ENCODE measurements at places on chromosomes 5 and 9.

DNA sequence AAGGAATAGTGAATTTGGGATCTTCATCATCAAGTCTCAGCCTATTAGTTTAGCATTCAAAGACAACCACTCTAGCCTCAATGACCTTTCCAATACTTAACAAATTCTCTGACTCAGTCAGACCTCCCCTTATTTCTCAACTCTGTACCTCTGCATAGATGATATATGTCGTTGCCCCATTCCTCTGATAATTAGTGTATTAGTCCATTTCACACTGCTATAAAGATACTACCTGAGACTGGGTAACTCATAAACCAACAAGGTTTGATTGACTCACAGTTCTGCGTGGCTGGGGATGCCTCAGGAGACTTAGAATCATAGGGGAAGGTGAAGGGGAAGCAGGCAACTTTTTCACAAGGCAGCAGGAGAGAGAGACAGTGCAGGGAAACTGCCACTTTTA is 8.9 kb downstream of the MRPL22 start:
- no peak for DNase-seq

DNA sequence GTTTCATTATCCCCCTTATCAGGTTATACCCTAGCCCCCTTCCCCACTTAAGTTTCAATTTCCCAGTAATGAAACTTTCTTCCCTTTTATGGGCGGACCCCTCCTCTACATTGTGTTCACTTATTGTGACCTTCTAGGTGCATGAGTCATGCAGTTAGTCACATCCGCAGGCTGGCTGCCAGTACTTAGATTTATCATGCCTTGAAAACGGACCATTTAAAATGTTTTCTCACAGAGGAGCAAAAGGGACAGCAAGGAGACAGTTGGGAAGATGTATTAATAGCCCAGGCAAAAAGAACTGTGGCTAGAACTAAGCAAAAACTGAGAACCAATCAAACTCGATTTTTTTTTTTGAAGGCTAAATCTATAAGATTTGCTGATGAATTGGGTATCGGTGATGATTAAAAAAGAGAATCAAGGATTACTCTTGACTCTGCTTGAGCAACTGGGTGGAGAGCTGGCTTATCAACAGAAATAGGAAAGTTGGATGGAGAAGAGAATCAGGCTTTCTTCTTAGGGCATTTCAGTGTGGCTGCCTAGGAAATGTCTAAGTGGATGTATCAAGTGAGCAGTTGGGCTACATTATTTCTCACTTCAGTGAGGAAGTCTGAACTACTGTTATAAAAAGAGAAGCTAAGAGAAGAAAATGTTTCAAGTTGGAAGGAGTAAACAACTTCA is 615.0 kb downstream of the HINT1 start:
- DNase-seq: peak; percentile 65

GRCh38 chr9:136762915-136763648 is 1.2 kb downstream of the LCN15 start:
- DNase-seq: peak; percentile 20

DNA sequence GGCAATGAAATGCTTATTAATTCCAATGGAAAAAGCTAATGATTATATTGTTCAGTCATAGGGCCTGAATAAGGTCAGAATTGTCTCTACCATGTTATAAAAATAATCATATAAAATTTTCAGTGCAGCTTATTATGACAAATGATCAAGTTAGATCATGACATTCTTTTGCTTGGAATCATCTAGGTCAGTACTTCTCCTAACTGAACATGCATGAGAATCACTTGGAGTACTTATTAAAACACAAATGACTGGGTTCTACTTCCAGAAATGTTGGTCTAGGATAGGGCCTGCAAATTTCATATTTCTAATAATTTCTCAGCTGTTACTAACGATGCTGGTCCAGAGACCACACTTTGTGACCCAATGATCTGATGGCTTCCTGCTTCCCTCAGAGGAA is 806.0 kb upstream of the ZNF608 start:
- no peak for DNase-seq

GRCh38 chr5:175686396-175686795 is 28.5 kb downstream of the HRH2 start:
- no peak for DNase-seq

DNA sequence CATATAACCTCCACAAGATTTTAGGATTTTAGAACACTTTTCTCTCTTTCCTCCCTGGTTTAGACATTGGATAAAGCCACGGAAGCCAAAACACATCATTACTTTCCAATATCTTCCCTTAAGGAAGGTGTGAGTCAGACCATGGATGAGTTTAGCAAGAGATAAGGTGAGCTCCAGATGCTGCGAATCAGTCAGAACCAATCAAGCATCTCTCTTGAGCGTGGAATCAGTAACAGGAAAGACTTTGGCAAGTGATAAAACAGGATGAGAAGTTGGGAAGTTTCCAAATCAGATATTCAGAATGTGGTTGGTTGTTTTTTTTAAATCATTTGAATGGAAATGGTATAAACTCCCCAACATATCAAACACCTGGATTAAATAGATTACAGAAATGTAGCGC is 397.8 kb downstream of the EFNA5 start:
- DNase-seq: no peak

DNA sequence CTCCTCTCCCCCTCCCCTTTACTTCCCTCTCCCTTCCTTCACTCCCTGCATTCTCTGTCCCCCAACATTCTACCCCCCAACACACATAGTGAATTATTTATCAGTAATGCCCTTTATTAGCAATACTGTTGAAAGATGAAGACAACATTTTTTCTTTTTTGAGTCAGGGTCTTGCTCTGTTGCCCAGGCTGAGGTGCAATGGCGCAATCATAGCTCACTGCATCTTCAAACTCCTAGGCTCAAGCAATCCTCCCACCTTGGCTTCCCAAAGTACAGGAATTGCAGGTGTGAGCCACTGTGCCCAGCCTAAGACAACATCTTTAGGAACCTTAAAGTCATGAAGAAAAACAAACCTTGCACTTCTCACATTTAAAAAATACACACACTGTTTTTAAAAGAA is 130.6 kb downstream of the ZNF462 start:
- DNase-seq: no peak

GRCh38 chr5:178588769-178589168 is 1.4 kb downstream of the COL23A1 start:
- DNase-seq: no peak

DNA sequence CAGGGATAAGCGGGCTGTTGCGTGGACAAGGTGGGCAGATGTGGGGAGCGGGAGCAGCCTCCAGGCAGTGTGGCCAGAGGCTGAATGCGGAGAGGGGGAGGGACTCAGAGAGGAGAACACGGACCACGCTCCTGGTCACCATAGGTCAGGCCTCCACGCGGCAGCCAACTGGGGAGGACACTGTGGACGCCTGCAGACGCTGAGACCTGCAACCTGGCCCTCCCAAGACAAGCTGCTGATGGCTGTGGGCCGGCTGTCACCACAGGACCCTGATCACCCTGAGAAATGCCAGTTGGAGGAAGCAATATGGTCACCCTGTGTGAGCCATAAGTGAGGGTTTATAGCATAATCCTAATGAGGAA is 16.8 kb downstream of the LPCAT1 start:
- DNase-seq: no peak

DNA sequence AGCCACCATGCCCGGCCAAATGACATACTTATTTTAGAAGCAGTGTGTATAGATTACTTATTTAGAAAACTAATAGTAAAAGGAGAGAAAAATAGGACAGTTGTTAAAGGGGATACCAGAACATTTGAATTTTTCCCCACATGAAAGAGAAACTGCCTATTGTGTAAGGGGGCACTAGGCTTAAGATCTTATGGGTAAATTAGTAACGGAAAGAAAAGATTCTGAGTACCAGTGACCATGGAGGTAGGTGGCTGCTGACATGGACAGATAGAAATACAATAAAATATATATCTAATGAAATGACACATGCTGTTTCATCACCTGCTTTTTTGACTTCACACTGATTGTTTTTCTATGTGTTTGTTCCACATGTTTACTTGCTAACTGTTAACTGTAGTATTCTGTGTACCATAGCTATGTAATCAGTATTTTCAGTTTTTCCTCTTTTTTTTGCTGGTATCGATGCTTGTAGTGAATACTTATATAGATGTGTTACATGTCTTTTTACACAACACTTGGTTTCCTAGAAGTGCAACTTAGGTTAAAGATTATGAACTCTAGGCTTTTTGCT is 3.0 kb upstream of the DNAJC21 start:
- no peak for DNase-seq

DNA sequence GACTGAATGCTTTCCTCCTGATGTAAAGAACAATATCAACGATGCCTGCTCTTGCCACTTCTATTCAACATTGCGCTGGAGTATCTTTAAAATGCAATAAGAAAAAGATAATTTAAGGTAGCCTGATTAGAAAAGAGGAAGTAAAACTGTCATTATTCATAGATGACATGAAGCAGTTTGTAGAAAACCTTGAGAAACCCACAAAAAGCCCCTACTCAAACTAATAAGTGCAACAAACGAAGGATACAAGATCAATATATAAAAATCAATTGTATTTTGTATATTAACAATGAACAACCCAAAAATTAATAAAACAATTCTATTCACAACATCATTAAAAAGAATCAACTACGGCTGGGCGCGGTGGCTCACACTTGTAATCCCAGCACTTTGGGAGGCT is 76.4 kb upstream of the CKMT2 start:
- DNase-seq: no peak

GRCh38 chr5:82925061-82925411 is 152.2 kb downstream of the TMEM167A start:
- DNase-seq: no peak

DNA sequence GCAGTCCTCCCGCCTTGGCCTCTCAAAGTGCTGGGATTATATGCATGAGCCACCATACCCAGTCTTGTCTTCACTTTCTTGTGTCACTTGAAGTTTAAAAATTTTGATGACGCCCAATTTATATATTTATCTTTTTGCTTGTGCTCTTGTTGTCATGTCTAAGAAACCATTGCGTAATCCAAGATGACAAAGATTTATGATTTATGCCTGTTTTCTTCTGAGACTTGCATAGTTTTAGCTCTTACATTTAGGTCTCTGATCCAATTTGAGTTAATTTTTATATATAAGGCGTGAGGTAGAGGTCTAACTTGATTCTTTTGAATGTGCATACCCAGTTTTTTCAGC is 18.6 kb downstream of the ANKHD1 start:
- DNase-seq: no peak

All from adrenal gland (tissue), 19 donors.